ENCODE measurements at places on chromosomes 7 and 10.

DNA sequence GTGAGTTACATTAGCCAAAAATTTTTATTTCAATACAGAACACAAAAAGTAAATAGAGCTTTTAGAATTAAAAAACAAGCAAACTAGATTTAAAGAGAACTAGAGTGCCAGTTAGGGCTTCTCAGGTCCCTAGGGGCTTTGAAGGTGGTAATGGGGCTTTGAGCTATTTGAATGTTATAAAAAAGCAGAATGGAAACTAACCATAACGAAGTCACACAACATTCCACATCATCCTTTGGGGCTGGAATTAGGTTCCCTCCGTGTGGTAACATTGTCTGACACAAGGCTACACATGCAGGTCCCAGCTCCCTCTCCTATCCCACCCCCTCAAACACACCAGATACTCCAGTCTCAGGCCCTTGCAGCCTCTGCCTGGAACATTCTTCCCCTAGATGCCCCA, 15.3 kb downstream of the JAZF1 start:
- no peak for DNase-seq

DNA sequence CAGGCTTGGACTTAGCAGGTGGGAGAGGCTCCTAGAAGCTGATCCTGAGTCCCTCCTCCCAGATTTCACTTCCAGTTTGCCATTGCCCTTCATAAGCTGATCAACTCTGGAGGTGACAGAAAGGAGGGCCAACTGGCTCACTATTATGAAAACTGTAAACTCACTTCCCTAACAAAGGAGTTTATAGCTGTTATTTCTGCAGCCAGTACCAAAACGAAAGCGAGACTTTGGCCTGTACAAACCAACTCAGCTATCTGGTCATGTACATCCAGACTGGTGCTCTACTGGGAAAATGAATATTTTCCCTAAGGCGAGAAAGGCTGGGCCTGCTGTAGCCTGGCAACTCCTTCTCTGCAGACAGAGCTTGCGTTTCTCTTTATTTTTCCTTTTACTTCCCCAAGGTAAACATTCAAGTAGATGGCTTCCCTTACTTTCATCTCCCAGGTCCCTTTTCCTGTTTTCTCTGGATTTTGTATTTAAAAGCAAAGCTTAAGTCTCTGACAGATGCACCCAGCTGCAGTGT, 54.7 kb downstream of the GALNT17 start:
- DNase-seq: no peak

DNA sequence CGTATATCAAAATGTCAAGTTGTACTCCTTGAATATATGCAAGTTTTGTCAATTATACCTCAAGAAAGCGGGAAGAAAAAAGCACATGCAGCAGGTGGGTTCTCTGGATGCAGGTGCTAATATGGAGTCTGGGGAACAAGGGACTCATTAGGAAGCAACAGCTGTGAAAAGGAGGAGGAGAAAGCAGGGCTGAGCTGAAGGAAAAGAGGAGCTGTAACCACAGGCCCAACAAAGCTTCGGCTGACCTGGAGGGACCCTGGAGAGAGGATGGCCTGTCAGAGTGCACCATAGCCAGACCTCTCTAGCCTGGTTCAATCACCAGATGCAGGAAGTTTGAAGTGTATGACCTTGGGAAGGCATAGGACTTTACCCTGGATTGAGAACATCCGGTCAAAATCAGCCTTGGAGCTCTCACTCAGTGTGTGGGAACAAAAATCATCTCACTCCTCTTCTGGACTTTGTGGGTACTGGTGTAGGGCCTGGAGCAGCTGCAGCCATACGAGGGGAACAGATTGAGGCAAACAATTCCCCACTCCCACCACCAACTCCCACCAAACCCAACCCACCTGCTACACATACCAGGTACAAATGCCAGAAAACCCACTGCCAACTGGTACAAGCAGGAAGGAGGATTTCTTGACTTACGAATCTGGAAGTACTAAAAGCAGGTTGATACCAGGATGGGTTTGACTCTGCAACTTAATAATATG, 36.7 kb downstream of the NPTX2 start:
- DNase-seq: no peak

- no peak for DNase-seq
Observed at GRCh38 chr10:83543691-83544462, 595.4 kb upstream of the GHITM start.

DNA sequence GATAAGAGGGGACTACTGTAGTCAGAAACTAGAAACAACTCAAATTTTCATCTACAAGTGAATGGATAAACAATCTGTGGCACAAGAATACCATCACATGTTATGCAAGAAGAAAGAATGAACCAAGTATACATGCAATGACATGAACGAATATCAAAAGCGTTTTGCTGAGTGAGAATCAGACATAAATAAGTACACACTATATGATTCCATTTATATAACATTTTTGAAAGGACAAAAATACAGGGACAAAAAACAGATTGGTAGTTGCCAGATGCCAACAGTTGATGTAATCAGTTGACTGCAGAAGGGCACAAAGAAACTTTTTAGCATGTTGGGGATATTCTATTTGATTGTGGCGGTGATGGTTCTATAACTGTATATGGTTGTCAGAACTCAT, 33.6 kb downstream of the CTNNA3 start:
- no peak for DNase-seq

- DNase-seq: no peak
Observed at GRCh38 chr10:11797281-11797680, 25.9 kb upstream of the PROSER2 start.

- no peak for DNase-seq
Observed at GRCh38 chr10:128522551-128523308, 396.5 kb upstream of the MKI67 start.

DNA sequence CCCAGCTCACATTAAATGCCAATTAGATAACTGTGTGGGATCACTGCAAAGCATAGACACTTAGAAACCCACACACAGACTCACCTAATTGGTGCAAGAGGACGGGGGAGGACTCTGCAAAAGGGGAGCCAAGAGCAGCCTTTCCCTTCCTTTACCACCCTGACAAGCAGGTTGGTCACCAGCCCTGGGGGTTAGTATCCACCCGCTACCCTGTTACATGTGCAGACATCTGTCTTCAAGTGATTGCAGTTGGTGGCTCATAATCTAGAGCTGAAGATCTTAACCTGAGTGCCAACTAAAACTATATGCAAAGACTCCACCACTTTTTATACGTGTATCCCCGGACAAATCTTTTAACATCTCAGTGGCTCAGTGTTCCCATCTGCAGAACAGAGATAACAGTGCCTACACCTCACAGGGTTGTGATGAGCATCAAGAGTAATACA, 56.9 kb downstream of the SORBS1 start:
- DNase-seq: no peak

GRCh38 chr10:64206409-64206808, 685.2 kb downstream of the REEP3 start:
- DNase-seq: no peak

- no peak for DNase-seq
Observed at GRCh38 chr10:129637010-129637409, 170.0 kb downstream of the MGMT start.

- no peak for DNase-seq
Observed at GRCh38 chr7:7504910-7505704, 30.6 kb downstream of the COL28A1 start.

DNA sequence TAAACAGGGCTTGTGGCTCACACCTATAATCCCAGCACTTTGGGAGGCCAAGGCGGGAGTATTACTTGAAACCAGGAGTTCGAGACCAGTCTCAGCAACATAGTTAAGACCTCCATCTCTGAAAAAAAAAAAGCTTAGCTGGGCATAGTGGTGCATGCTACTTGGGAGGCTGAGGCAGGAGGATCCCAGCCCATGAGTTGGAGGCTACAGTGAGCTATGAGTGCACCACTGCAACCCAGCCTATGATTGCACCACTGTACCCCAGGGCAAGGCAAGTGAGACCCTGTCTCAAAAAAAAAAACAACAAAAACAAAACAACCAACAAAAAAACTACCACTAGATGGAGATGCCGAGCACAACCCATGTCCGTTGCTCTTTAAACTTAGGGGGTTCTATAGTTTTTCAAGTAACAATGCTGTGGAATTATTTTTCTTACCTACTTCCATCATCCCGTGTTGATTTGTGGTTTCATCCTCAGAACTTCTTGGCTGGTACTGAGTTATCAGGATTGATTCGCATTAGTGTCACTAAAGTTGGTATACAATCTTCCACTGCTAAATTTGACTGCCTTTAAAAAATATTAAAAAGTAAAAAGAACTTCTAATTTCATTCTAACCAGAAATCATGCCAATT, 12.2 kb upstream of the REPIN1 start:
- DNase-seq: no peak

GRCh38 chr7:94510582-94511496, 1.2 kb downstream of the CASD1 start:
- no peak for DNase-seq

GRCh38 chr10:96133135-96133534, 3.0 kb downstream of the ZNF518A start:
- no peak for DNase-seq

DNA sequence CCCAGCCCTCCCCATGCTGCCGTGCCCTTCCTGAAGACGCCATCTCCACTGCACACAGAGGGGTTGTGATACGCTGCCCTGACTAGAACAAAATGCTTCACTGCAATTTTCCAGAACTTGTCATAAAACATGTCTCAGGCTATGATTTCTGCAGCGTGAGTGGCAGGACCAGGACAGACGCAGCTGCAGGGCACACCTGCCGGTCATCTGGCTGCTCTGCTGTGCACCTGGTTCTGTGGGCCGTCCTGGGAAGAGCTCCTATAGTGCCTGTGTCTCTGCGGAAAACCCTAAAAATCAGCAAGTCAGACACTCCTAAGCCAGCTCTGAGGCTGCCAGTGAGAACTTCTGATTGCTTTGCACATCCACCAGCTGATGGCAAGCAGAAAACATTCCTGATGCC, 39.7 kb upstream of the DIP2C start:
- no peak for DNase-seq

DNA sequence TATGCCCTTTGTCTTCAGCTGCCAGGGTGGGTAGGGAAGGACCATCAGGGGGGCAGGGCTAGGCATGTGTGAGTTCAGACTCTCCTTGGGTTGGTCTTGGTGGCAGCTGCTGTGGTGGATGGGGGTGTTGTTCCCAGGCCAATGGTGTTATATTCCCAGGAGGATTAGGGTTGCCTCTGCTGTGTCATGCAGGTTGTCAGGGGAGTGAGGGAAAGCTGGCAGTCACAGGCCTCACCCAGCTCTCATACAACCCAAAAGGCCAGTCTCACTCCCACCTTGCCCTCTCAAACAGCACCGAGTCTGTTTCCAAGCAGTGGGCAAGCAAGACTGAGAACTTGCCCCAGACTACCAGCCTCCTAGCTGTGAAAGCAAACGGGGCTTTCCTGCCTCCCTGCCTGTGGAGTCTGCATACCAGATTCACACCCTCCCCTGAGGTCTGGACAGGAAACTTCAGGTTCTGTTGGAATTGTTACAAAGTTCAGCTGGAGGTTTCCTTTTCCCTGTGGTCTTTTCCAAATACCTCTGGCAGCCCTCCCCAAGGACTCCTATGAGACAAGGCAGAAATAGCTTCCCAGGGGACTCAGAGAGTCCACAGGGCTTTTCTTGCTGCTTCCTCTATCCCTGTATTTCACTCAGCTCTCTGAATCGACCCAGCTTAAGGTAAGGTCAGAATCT, 1.4 kb downstream of the HYAL4 start:
- no peak for DNase-seq

DNA sequence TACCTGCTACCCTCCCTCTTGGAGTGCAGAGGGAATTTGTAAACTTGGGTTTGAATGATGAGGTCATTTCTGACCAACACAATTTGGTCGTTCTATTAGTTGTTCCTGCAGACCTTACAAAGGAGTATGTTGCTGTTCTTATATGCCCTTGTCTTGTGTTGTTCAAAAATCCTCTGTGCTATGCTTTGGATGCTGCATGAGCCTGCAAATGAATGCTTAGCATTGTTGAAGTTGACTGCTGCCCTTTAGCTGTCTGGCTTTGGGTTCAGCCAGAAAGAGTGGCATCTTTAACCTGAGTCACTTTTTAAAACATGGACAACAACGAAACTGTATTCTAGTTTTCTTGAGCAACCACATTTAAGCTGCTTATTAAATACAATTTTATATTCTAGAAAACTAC, 80.3 kb downstream of the SND1 start:
- no peak for DNase-seq

DNA sequence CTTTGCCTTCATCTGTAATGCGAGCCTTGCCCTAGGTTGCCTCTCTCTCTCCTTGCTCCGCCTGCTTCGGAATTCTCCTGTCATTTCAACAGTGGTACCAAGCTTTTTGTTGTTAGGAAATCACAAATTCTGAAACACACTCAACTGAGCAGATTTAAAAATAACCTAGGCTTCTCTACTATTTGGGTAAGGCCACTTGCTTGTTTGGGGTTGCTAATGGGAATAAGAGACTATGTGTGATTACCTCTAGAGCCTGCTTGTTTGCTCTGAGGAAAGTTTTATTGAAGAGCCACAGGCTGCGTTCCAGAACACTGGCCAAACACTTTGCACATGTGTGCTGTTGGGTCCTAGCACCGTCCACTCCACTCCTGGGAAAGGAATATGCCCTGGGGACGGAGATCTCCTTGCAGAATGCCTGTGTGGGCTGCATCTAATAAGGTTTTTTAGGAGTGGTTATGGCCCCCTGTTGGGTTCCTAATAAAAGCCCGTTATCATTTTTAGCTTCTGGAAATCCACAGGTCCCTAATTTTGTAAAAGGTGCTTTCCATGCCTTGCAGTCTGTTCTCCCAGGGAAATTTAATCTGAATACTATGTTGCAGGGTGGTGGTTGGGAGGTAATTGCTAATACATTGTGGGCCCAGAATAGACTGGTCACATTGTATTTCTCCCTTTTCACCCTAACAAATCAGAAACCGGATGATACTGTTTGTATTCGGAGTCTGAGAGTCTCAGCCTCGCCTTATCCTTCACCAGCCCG, 68.7 kb upstream of the KLF6 start:
- peak; percentile 84 for DNase-seq

- DNase-seq: no peak
Observed at GRCh38 chr10:535952-536351, 153.5 kb downstream of the DIP2C start.

DNA sequence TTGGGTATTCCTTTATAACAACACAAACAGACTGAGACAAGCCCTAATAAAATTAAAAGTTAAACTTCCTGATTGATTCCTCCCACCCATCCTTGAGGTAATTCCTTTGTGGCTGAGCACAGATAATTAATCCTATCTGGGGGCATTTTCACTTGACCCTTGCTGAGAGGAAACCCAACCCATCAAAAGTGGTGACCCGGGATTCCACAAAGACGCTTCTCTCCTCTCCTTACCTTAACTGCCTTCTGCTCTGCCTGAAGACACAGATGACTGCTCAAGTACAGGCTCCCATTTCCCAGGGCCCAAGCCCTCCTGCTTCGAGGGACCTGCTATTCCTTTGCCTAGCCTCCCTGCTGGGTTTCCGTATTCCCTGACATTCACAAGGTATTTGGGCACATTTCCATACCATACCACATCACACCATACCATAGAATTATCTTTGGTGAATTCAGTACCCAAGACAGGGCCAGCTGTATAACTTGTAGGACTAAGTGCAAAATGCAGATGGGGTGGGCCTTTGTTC, 9.8 kb upstream of the MAPK8 start:
- DNase-seq: no peak

All from T47D (cell line).